NCI-H524 (cell line): ENCODE measurements at places on chromosomes 5 and 9.

DNA sequence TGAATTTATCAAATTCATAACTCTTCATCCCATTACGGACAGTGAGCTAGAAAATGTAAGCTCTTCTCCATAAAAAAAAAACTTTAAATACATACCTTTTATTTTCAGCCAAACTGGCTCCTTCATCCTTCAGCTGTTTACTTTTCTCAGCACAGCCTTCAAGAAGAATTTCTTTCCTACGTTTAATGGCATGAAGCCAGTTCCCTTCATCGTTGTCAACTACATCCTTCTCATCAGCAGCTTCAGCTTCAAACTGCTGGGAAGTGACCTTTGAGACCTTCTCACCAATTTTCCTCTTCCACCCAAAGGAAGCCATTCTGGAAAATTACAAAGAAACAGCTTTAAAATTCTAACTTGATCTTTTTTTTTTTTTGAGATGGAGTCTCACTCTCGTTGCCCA, 9.1 kb downstream of the TTC33 start:
- no peak for DNase-seq

GRCh38 chr9:109561137-109561536, 63.0 kb upstream of the PTPN3 start:
- no peak for DNase-seq

DNA sequence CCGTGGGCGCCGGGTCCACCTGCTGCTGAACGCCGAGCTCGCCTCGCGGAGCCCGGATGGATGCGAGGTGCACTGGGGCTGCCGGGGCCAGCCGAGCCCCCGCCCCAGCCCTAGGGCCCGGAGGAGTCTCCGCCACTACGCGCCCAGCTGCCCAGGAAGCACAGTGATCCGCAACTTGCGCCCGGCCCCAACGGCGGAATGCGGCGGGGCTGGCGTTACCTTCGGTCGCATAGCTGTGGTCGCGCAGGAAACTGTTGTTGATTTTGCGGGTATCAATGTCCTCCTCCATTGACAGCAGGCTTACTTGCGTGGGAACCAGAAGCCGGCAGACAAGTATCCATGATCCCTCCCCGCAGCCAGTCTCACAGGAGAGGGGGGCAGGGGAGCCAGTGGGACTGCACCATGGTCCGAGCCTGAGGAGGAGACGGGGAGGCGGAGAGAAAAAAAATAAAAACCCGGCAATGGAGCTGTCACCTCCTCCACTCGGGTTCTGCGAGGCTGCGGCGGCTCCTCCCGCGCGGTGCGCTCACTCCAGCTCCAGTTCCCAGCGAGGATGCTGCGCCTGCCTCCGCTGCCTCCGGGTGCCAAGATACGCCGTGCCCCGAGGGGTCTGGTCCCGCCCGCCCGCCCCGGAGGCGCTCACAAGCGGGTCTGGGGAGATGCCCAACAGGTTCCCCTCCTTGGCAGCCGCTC, 628 bp downstream of the PPP2R2B start:
- no peak for DNase-seq

- DNase-seq: no peak
These were observed 917.0 kb downstream of the MAT2B start for GRCh38 chr5:164422400-164422799.

GRCh38 chr5:63170486-63170885, 591.9 kb downstream of the LRRC70 start:
- DNase-seq: no peak

GRCh38 chr9:133439337-133439736, 17.2 kb downstream of the ADAMTS13 start:
- no peak for DNase-seq

- DNase-seq: no peak
These were observed 109.1 kb downstream of the DOCK2 start for GRCh38 chr5:169746147-169746694.

- DNase-seq: no peak
These were observed 133.3 kb upstream of the HAND1 start for GRCh38 chr5:154611341-154611767.

DNA sequence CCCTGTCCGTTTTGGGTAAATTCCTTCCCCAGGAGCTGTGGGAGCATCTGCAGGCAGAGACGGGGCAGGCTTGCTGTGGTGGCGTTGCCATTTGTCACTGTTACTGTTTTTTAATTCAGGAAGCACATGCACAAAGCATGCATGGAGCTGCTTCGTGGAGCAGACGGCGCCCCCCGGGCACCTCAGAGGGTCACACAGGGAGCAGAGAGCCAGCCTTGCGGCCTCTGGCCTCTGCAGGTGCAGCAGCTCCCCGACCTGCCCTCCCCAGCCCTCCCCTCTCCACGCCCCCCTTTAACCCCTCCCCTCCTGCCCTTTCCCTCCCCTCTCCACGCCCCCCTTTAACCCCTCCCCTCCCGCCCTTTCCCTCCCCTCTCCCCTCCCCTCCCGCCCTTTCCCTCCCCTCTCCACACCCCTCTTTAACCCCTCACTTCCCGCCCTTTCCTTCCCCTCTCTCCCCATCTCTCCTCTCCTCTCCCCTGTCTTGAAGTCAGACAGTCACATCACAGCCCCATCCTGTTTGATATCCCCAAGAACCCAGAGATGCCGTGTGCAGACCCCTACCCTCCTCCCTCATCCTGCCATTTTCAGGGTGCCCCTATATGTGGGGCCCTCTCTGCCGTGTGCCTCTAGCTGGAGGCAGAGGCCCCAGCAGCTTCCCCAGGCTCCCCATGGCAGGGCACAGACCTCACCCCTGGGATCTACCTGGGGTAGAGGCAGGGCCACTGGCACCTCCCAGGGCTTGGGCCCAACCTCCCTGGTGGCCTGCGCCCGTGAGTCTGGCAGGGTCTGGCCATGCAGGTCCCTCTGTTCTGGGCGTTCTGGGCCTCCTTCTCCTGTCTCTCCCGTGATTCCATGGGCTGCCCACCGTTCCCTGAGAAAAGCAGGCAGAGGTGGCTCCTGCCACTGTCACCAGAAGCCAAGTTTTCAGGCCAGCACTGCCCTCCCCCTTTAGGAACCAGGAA, 29.6 kb upstream of the UBAC1 start:
- DNase-seq: no peak

- no peak for DNase-seq
These were observed 29.7 kb upstream of the ITGA1 start for GRCh38 chr5:52758014-52758413.

- no peak for DNase-seq
These were observed 335 bp downstream of the GALNT12 start for GRCh38 chr9:98807814-98808195.
